ENCODE measurements at places on chromosomes 11 and 22.

DNA sequence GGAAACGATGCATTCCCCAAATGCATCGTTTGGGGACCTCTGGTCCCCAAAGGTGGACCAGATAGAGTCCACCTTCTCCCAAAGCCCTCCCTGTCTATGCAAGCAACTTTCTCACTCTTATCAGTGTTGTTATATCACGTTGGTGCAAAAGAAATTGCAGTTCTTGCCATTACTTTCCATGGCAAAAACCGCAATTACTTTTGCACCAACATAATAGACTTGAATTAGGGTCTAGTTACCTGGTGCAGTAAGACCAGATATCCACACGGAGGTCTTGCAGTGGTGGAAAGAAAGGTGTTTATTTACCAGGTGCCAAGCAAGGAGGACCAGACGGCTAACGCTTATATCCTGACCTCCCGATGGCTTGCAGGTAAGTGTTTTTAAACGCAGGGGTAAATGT is 129.0 kb downstream of the MIAT start:
- DNase-seq = no peak

DNA sequence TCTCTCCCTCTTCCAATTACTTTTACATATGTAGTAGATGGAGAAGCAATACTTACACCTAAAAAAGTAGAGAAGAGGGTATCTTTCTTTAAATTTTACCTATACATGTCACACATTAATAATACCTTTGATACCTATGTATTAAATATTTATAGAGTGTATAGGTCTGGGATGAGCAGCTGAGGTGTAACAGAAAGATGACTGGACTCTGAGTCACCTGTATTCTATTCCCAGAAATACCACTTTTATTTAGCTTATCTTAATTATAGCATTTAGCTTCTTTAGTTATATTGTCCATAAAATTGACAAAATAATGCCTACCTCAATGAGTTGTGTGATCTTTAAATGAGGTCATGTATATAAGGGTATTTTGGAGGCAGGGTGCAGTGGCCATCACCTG is 30.6 kb upstream of the YAP1 start:
- no peak for DNase-seq

DNA sequence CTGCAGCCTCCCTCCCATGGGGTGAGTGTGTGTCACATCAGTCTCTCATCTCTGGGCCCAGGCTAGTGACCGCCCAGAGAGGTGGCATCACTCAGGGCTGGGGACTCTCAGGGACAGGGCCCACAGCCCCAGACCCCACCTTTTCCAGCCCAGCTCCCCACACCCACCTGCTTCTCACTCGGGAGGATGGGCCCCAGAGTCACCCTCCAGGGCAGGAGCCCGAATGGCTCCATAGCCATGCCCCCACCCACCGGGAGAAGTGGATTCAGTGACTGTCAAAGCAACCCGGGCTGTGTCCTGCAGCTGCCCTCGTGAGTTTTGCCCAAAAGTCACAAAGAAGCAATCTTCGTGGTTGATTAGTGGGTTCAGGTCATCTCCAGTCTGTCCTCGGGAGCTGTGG is 26.0 kb downstream of the PARVG start:
- DNase-seq = no peak

- DNase-seq = peak; percentile 53
These were observed at the start of gene TMA7B for GRCh38 chr22:39959640-39960447. Gene TMA7B (plus strand): TSS chr22:39960397. CDS start chr22:39964375, 3,978 bp downstream.

DNA sequence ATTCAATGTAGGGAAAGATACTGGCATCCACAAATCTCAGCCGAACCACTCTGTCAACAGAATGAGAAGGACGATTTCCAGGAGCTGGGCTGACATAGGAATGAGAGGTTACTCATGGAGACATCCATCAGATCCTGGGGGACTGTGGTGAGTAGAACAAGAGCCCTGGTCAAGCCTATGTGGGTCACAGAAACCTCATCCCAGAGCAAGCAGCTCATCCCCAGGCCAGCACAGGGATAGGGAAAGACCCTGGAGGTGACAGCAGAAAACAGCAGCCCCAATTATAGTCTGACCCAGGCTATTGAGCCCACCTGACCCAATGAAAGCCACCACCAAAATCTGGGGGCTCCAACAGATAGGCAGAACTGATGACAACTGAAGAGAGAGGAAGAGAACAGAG is 128.0 kb upstream of the SERPIND1 start:
- DNase-seq = no peak

DNA sequence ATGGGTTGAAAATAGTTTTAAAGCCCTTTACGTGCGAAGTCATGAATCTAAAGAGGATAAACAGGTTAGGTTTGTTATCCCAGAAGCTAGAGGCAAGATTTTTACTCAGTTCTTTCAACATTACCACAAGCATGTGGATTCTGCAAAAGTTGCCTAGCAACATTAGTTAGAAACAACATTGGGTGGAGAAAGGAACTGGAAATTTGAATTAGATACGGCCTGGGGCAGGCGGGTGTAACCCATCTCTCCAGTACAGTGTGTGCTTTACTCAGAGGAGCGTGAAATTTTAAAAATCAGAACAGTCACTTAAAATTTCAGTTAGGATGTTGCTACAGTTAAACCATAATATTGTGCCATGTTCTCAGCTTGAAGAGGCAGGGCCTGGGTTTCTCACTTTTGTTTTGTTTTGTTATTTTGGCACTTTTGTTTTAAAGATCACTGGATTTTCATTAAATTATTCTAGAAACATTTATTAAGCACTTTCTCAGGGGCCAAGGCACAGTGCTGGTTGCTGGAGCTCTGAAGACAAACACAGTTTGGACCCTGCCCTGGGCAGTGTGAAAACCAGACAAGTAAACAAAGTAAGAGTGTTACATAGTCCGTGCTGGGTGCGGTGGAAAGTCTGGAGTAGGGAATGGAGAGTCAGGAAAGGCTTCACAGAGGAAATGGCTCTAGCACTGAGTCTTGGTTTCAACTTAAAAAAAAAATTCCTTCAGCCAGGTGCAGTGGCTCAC is 4.4 kb upstream of the WEE1 start:
- DNase-seq = peak; percentile 56

DNA sequence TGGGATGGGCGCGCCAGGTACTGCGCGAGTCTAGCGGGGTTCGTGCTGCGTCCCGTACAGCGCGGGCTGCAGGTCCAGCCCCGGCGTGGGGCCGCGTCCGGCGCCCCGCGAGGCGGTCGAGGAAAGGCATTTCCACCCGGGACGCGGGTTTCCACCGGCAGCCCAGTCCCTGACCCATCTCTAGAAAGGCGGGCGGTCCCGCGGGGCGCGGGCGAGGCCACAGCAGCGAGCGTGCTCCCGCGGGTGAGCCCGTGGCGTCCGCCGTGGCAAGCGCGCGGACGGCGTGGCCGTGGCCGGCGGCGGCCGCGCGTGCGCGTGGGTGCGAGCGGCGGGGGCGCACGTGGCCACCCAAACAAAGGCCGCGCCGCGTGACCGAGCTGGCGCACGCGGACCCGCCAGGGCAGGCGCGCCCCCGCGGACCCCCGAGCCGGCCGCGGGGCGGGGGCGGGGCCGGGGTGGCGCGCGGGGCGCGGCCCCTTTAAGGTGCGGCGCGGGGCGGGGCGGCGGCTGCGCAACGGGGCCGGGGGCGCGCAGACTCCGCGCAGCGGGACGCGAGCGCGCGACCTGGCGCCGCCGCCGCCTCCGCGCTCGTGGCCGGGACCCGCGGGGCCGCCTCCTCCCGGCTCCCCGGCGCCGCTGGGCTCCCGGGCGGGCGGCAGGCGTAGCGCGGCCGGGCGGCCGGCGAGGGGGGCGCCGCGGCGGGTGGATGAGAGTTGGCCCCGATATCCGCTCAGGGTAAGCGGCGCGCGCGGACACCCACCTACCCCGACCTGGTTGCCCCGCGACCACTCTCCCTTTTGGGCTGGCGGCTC is 39.3 kb upstream of the CELSR1 start:
- peak; percentile 51 for DNase-seq

GRCh38 chr11:127451861-127452260 is 451.3 kb upstream of the KIRREL3 start:
- DNase-seq = no peak

DNA sequence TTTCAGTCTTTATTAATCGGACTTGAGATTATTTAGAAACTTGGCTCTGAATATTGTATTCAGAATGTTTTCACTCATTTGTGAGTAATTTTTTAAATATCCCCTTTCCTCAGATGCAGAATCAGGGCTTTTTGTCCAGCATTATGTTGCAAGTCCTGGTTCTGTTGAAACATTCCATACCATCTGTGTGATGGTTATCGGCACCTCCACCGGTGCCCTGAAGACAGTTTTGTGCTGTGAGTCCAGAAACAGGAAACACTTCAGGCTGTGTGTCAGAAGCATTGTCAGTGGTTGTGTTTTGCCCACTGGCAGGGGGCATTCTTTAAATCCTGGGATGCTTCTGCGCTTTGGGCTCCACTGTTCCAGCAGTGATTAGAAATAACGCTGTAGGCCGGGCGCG is 20.4 kb downstream of the CDPF1 start:
- no peak for DNase-seq

DNA sequence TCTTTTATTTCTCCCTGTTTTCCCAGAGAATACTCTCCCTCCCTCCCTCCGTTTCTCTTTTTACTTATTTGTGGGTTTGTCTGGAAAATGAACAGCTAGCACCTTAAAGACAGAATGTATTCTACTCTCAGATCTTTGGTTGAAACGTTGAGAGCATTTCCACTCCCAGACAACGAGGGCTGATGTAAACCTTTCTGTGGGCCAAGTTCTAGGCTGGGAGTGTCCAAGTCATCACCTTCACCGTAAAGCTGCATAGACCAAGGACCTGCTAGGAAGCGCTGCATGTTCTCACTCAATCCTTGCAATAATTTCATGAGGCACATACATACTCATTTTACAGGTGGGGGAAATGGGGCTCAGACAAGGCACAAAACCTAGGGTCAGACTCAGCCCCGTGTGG is 32.4 kb downstream of the MYH9 start:
- no peak for DNase-seq

GRCh38 chr11:124442442-124442841 is 3.1 kb downstream of the OR8B8 start:
- DNase-seq = no peak

GRCh38 chr11:67463186-67463585 is 5.9 kb downstream of the TMEM134 start:
- DNase-seq = no peak

DNA sequence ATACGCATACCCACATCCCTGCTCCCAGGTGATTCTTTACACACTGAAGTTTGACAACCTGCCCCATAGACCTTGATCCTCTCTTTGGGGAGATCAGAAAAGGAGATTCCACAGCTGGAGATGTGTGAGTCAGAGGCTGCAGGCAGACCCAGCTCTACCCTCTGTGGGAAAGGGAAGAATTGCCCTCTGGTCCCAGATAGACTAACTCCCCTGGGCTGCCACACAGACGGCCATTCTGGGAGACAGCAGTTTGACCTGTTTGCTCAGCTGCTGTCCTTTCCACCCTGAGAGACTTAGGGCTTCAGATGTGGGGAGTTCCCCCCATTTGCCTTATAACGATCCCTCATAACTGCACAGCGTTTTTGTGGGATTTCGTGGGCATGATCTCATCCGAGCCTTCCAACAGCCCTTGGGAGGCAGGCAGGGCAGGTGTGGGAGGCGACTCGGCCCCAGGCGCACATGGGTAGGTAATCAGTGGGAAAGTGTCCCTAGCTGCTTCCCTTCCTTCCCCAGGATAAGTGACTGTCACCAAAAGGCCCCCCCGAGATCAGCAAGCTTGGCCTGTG is 14.1 kb downstream of the FAM83F start:
- no peak for DNase-seq
